ENCODE measurements at places on chromosomes 2 and 18.

DNA sequence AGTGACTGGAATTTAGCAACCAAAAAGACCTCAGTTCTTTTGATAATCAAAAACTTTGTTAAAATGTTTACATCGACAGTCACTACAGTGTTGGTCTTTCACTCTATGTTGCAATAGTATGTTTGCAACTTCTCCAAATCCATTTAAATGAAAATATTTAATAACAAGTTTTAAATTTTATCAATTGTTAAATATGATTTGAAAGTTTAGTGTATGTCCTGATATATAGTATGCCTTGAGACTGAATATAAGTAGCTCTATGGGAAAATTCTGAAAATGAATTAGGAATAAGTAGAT lies 109.9 kb downstream of the ANKRD44 start:
- no peak for ATAC-seq

DNA sequence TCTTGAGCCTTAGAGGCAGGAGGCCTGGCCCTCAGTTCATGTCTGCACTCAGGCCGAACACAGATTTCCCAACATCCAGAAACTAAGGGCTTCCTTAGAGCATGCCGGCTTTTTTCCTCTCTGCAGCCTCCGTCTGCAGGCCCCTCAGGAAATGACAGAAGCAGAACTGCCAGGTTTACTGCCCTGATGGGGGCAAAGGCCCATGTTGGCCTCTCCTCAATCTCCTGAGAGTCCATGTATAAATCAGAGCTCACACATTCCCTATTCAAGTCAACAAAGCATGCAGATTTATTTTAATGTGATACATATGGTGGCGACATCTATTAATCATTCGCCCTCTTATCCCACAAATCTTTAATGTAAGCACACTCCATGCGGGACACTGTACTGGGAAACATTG lies 475.6 kb upstream of the HS6ST1 start:
- ATAC-seq = peak; percentile 27

DNA sequence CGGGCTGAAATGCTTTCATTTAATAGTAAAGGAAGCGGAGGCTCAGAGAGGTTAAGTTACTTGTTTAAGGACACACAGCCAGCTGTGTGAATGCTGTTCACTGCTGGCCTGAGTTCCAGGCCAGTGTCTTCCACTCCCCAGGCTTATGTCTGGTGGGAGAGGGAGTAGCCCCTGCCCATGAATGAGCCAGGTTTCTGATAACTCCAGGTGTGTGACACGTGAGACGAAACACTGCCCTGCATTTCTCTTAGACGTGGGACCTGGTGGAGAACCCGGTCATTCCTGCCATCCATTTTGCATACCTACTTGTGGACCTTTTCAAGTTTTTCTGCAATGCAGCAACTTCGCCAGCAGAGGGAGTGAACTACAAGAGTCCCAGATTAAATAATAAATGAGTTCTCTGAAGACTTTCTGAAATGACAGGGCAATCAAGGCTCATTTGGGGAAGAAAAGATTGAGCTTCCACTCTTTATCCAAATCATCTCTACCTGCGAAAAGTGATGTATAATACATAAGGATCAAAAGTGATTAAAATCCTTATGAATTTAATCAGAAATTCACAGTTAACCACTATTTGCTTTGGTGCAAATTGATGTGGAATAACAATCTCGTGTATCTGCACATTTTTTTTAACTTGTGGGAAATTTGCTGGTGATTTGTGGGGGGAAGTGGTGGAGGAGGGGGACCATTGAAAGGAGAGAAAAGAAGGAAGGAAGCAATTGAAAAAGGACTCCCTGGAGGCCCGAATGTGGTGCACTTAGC lies 79.4 kb upstream of the ASB18 start:
- ATAC-seq = peak; percentile 50

DNA sequence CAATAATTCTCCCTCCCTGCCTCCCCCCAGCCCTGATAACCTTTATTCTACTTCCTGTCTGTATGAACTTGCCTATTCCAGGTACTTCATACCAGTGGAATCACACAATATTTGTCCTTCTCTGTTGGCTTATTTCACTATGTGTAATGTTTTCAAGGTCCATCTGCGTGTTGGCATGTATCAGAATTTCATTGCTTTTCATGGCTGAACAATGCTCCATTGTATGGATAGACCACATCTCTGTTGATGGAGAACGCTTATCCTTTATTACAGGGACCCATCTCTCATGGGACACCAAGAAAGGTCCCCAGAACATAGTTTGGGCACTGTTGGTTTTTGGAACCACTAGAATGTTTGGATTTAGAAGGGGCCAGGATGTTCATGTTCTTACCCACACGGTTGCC lies 40.2 kb downstream of the ATOH8 start:
- no peak for ATAC-seq

GRCh38 chr2:65381607-65382051 lies 50.8 kb downstream of the SPRED2 start:
- ATAC-seq = no peak

DNA sequence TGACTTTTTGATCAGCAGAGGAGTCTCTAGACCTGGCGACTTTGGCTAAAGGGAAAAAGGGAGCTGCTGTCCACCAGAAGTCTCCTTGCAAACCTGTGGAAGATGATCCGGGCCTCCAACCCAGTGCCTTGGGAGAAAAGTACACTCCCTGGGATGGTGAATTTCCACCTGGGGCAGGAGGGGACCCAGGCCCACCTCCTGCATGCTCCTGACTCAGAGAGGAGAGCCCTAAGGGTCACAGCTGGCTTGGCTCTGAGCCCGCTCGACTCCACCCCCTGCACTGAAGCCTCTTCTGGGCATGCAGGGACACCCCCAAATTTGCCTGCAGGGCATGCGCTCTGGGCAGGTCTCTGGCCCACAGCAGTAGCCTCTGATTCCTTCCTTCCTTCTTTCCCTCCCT lies 66.5 kb downstream of the PDCL3 start:
- ATAC-seq = no peak

GRCh38 chr2:24022975-24023575 lies 13.2 kb downstream of the MFSD2B start:
- no peak for ATAC-seq

All from motor neuron (in vitro differentiated cells).